ENCODE measurements at places on chromosomes 16 and 17. TPM values are rescaled to one million over a fixed set of nuclear protein-coding genes. Genes with fewer than 3 reads are reported as not detected.

- no peak for ATAC-seq
Observed at GRCh38 chr16:74463888-74464287, 42.6 kb upstream of the CLEC18B start.

- ATAC-seq = peak; percentile 84
Observed at GRCh38 chr17:1197379-1197778, 17.6 kb upstream of the ABR start.

DNA sequence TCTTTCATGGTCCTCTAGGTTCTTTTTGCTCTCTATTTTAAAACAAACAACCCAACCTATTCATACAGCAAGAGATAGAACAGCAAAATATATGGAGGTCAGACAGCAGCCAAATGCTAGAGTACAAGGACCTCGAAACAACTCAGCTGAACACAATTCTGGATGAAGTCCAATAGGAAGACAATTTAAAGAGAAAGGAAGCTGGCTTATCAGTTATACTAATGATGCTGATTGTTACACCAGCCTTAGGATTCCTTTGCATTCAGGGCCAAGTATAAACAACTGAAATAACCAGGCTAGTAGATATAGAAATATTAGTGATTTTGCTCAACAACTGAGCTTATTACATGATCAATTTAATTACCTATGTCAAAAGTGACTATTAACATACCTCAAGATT is 2.5 kb downstream of the SSH2 start:
- ATAC-seq = no peak

DNA sequence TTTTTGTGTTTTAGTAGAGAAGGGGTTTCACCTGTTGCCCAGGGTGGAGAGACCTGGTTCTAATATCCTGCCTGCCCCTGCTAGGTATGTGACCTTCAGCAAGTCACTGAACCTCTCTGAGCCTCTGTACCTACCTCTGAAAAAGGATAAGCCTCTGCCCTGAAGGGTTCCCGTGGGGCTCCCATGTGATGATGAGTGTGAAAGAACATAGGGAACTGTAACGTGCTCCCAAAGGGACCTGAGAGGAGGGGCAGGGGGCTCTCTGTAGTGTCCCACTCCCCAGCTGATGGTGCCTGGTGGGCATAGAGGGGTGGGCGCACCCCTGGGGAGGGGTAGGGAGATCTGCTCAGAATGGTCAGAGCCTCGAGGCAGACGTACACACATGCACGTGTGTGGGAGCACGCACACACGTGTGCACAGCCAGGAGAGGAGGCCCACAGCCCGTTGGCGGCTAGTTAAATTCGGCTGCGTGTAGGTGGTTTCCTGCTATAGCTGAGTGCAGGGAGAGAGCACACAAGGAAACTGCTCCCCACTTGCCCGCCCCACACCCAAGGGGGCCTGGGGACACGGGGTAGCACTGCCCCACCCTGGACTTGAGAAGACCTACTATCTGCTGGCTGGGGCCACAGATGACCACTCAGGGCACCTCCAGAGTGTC is 6.7 kb downstream of the KCNH4 start:
- ATAC-seq = no peak

DNA sequence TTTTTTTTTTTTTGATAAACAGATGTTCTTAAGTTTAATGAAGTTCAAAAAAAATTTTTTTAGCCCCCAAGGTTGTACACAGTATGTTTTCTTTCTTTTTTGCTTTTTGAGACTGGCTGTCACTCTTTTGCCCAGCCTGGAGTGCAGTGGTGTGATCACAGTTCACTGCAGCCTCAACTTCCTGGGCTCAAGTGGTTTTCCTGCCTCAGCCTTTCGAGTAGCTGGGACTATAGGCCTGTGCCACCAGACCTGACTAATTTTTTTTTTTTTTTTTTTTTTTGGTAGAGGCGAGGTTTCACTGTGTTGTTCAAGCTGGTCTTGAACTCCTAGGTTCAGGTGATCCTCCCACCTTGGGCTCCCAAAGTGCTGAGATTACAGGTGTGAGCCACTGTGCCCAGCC is 12.8 kb downstream of the ITGAE start:
- no peak for ATAC-seq

- ATAC-seq = peak; percentile 44
Observed at GRCh38 chr17:74770498-74771318, 5.4 kb downstream of the NAT9 start.

DNA sequence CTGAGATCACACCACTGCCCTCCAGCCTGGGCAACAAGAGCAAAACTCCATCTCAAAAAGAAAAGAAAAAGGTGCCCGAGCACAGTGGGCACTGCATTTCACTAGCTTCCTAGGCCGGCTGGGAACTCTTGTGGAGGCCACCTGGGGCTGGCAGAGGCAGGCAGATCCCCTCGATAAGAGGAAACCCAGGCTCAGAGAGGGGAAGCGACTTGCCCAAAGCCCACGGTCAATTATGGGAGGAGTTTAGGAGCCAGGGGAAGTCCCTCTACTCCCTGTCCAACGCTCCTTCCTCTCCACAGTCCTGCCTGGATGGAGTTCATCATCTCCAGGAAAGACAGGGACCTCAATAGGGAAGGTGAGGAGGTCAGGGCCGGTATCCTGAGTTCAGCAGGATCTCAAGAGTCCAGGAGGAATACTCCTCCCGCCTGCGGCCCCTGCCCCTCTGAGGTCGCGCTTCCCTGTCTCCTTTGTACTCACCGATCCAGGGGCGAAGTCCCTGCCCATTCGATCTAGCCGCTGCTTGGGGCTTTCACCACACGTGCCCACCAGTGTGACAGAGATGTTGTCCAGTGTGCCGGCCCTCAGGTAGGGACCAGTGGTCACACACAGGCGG is 841 bp downstream of the ALOXE3 start:
- ATAC-seq = no peak

DNA sequence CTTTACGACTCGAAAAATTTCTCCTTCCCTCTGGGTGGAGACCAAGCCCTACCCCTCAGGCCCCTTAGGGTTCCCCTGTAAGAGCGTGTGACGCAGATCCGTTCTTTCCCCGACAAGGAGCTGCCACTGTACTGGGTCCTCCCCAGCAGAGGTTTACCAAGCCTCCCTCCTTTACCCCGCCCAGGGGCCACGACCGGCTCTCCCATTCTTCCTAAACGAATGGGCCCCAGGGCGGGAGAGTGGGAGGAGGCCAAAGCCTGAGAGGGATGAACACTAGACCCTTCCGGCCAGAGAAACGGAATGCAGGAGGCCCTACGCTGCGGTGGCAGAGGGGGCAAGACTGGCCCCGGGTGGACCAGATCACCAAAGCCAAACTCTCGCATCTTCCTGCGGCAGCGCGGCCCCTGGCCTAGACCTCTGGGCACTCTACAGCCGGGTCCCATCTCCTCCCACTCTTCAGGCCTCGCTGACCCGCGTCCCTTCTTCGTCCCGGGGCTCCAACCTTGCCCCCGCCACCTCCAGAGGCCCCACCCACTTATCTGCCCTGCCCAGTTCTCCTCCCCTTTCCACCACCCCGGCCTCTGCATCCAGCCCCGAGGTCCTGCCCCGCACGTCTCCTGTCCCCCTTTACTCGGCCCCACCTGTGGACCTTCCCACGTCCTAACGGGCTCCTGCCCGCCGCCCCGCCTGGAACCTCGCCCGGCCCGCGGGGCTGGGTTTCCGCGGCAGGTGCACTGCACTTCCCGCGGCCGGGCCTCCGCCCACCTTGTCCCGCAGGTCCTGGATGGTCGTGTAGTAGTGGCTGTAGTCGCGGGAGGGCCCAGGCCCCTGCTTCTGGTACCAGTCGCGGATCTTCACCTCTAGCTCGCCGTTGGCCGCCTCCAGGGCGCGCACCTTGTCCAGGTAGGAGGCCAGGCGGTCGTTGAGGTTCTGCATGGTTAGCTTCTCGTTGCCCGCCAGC is 765 bp downstream of the KRT19 start:
- ATAC-seq = no peak

DNA sequence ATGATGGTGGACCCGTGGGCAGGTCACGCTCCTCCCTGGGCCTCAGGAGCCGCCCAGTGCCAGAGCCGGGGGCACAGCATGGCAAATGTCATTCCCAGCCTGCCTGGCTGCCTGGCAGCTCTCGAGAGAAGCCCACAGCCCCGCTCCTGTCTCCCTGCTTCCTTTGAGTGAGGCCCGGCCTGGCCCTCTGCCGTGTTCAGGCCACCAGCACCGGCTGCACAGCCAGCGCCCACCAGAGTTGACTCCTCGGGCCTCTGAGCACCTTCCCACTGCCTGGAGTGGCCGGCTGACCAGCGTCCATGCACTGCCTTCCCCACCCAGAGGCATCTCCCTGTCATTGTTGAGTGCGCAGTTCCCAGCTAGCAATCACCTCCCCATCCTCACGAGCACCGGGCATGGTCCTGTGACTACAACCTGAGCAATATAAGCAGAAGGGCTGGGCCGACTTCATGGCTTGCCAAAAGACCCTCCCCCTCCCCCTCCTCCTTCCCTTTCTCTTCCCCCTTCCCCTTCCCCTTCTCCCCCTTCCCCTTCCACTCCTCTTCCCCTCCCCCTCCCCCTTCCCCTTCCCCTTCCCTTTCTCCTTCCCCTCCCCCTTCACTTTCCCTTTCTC is 11.9 kb upstream of the SLC38A10 start:
- no peak for ATAC-seq

Gene GLP2R
- total RNA-seq = 13.7 TPM

Gene CORO6
- 42.9 TPM for total RNA-seq

Gene MPHOSPH6
- total RNA-seq = 14.6 TPM

Gene CRYM
- 0.27 TPM for total RNA-seq

Gene CD300LB
- not detected for total RNA-seq

All from gastroesophageal sphincter (tissue), 4 donors.